ENCODE measurements at places on chromosomes 13 and 19. TPM values are rescaled to one million over a fixed set of nuclear protein-coding genes. Genes with fewer than 3 reads are reported as not detected.

GRCh38 chr13:89097994-89098393 is 1426.8 kb downstream of the SLITRK5 start:
- no peak for DNase-seq

GRCh38 chr13:73601708-73602107 is 532.5 kb downstream of the KLF12 start:
- DNase-seq: no peak

GRCh38 chr19:32131005-32131404 is 214.4 kb upstream of the ZNF507 start:
- no peak for DNase-seq

DNA sequence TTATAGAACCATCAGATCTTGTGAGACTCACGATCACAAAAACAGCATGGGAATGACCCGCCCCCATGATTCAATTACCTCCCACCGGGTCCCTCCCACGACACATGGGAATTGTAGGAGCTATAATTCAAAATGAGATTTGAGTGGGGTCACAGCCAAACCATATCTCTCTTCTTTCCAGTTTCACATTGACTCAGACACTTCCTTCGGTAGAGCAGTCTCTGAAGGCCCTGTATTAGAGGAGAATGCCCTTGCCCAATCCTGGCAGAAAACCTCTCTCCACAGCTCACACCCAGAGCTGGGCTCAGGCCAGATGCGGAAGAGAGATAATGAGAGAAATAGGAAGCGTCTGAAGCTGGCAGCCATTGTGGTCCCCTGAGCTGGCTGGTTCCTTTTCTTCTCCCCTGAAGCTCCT is 72.4 kb upstream of the CLDN10 start:
- no peak for DNase-seq

DNA sequence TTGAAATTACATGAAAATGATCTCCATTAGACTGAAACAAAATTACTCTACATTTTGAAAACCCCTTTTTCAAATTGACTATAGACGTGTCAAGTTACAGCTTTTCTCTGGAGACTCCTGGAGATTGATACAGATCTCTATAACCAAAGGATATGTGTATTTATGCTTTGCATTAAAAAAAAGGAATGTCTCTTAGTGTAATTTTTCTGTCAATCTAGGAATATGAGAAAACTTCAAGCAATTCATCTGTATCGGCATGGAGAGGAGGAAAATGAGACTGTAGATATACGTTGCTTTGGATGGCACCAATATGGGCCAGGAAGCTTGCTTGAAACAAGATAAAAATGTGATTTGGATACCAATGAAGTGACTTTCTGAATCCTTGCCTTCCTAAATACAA is 286.6 kb downstream of the PCDH9 start:
- DNase-seq: no peak

GAS6 gene
- total RNA-seq: 42.2 TPM

GRCh38 chr13:19575230-19575629 is 13.9 kb upstream of the TPTE2 start:
- no peak for DNase-seq

POGLUT2 gene
- 5.8 TPM for total RNA-seq

DNA sequence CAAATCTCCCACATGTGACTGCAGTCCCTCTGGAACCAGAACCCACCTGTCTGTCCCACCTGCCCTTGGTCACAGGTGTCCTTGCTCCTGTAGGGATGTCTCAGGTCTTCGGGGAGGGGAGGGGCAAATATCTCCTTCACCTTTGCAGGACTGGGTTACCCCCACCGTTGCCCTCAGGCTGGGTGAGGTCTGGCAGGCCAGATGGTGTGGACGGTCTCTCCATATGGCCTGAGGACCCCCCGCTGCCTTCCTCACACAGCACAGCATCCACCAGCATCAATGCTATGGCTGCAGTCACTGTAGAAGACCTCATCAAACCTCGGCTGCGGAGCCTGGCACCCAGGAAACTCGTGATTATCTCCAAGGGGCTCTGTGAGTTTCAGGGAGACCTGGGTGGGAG is 10.0 kb downstream of the SLC5A5 start:
- DNase-seq: no peak

TMEM150B gene
- total RNA-seq: not detected

ZNF528 gene
- total RNA-seq: 20.3 TPM

TLE6 gene
- 12.3 TPM for total RNA-seq

- DNase-seq: peak; percentile 70
Observed at GRCh38 chr19:16070366-16070990, 5.8 kb upstream of the TPM4 start.

GRCh38 chr13:61728471-61728870 is 312.8 kb upstream of the PCDH20 start:
- DNase-seq: peak; percentile 0
